ENCODE measurements at places on chromosomes 3 and 15.

DNA sequence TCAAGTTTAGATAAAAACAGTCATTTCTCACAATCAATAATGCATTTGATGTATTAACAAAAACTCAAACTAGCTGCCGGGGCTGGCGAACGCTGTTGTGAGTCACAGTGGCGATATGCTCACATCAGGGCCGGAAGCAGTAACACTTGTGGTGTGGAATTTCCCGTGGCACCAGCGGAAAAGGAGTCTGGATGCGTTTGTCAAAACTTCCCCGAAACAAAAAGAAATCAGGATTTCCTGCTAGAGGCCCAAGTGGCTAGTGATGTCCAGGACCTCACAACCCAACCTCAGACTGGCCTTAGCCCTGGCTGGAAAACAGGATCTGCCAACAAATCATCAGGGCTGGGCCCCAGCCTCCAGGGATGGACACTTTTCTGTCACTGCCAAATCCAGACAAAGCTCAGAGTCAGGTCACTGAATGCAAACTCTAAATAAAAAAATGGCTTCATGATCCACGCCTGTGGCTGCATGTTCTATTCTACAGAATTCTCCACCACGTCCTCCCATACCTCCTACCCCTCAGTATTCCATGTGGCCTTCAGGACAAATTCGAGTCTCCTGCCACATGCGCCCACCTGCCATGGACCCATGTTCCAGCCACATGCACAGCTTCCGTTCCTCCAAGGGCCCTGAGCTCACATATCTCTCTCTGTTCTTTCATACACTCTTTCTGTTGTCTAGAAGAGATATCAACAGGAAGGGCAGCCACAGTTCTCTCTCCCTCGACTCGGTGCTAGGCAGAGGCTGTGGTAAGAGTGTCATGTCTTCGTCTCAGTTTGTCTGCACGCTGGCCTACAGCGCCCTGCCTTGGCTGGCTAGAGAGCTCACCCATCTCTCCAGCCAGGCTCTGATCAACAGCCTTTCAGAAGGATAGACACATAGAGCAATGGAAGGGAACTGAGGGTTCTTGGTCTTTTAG, 35.4 kb downstream of the EHD4 start:
- DNase-seq: peak; percentile 49

GRCh38 chr3:139638518-139638917, 39.3 kb downstream of the NMNAT3 start:
- DNase-seq: no peak

DNA sequence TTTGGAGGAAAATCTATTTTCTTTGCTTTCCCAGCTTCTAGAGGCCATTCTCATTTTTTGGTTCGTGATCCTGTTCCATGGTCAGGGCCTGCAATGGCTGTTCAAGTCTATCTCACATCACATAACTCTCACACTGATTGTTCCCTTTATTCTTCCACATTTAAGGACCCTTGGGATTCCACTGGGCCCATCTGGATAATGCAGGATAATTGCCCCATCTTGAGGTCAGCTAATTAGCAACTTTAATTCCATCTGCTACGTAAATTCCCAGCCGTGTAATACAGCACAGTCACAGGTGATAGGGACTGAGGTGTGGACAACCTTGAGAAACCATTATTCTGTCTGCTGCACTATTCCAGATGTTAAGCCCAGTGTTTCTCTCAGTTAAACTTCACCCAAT, 311.6 kb upstream of the CNTN4 start:
- no peak for DNase-seq

GRCh38 chr15:67613211-67613610, 70.7 kb downstream of the MAP2K5 start:
- no peak for DNase-seq

- DNase-seq: no peak
Measured at GRCh38 chr15:58523634-58524033, 91.8 kb downstream of the LIPC start.

Measured in activated T-helper 1 cell treated with anti-CD3 and anti-CD28 coated beads, Interleukin-2, amount 50 U/mL, for 16 hours (primary cell).